ENCODE measurements at places on chromosomes 16 and 17.
A peak's percentile ranks its signal among the peaks of the same experiment; 100 is the strongest.

- DNase-seq = no peak
These were observed 33.7 kb upstream of the CIBAR2 start for GRCh38 chr16:85145734-85146531.

GRCh38 chr16:15425861-15426260, 8.5 kb upstream of the BMERB1 start:
- DNase-seq = no peak

DNA sequence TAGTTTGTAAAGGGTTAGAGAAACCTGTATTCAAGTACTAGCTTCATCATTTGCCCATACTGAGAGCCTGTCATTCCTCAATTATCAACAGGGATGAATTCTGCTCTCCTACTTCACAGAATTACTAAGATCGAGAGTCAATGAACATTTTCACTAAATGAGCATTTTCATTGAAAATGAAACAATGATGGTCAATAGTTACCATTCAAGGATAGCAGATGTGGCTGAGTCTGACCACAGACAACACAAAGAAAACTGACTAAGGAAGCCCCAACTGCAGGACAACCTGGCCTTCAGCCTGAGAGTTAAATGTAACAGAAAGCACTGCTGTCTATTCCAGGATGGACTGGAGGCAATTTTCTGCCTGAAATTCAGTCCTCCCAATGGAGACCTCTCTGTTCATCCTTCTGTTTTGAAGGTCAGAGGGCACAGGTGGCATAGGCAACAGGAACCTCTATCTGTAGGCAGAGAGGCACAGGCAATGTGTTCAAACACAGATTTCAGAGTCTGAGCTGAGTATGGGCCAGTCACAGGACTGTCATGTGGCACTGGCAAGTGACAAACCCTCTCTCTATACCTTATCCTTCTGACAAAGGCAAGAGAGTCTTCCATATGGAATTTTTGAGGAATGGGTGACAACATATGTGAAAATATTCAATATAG, 19.5 kb downstream of the TRAF4 start:
- DNase-seq = no peak

DNA sequence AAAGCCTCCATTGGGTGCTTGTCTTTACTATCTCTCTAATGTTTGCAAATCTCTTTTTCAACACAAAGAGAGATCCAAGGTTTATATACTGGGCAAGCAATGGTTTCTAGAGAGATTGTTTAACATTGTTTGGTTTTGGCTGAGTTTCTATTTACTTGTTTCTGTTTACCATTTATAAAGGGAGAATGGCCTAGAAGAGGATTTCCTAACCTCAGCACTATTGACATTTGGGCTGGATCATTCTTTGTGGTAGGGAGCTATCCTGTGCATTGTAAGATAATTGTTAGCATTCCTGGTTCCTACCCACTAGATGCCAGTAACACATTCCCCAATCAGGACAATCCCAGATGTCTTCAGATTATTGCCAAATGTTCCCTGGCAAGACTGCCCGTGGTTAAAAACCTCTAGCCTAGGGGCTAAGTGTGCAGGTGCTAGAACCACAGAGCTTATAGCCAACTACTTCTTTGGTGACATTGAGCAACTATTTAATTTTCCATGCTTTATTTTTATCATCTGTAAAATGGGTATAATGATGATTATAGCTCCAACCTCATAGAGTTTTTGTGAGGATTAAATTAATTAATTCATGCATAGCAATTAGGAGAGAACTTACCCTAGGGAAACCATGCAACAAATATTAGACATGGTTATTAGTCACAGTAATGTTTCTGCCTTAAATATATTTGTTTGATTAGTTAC, 413.9 kb upstream of the MAF start:
- DNase-seq = no peak

DNA sequence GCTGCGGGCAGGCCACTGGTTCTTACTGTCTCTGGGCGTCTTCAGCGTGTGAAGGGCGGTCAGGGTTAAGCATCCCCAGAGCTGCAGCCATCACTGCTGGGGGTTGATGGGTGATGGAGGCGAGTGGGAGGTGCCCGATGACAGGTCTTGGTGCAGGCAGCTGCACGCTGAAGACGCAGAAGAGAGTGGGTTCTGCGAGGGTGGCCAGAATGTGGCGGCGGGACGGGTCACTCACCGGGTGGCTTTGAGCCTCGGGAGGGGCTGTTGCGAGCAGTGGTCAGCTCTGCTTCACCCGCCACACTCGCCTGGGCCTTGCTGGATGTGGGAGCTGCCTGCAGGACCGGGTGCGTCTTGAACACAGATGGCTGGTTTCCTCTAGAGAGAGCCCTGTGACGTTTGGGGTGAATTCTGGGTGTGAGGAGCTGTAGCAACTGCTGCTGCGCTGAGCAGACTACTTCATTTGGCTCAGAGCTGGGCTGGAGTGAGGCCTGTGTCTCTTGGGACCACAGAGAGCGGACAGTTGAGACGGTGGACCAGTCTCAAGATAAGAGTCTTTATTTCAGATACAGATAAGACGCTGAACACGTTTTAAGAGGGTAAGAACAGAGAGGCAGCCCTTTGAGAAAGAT, 44.6 kb upstream of the ZNF750 start:
- DNase-seq = no peak

GRCh38 chr17:29196769-29197515, 16.7 kb upstream of the MYO18A start:
- DNase-seq = no peak

GRCh38 chr17:71412803-71413202, 708.0 kb upstream of the SOX9 start:
- DNase-seq = peak; percentile 91

GRCh38 chr16:68936736-68937631, 93.7 kb downstream of the TANGO6 start:
- no peak for DNase-seq

DNA sequence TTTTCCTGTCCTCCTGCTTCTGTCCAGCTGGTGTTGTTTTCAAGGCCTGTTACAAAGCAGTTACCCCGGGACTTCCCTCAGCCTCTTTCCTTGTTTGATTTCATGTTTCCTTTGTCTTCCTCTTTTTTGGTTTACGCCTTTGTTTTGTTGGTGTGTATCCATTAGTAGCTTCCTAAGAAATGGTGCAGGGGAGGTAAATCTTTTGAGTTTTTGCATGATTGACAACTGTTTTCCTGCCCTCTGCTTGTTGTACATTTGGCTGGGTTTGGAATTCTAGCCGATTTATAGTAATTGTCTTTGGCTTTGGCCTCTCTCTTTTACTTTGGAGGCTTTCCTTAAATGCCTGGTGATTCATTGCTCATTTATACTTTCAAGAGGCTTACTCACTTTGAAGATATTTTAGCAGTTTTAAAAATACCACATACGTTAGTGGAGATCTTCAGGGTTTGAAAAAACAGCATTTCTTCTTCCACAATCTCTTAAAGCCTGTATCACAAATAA, 32.8 kb downstream of the DNAH2 start:
- DNase-seq = peak; percentile 55

DNA sequence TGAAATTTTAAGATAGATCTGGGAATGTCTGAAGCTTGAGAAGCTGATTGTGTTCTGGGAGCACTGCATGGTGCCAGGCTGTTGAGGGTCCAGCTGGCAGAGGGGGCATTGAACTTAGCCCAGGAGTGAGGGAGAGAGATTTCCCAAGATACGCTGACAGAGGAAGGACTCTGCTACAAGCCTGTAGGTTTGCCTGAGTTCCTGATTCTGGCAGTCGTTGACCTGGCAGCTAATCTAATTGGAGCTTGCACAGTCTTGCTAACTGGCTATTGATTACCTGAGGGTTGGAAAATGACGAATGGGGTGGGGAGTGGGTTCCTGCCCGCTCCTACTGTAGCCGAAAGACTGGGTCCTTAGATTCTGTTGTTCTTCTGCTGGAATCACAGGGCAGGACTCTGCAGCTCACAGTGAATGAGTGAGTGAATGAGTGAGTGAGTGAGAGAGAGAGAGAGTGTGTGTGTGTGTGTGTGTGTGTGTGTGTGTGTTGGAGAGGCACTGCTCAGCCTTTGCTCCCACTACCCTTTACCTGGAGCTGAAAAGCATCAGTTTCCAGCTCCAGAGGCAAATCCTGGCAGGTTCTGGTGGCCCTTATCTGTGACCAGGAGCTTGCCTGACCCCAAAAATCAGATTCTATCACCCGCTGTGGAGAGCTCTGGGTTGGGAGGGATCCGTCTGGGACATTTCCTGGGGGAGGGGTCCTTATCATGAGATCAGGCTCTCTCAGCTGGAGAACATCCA, 16.7 kb downstream of the CTRL start:
- DNase-seq = no peak

DNA sequence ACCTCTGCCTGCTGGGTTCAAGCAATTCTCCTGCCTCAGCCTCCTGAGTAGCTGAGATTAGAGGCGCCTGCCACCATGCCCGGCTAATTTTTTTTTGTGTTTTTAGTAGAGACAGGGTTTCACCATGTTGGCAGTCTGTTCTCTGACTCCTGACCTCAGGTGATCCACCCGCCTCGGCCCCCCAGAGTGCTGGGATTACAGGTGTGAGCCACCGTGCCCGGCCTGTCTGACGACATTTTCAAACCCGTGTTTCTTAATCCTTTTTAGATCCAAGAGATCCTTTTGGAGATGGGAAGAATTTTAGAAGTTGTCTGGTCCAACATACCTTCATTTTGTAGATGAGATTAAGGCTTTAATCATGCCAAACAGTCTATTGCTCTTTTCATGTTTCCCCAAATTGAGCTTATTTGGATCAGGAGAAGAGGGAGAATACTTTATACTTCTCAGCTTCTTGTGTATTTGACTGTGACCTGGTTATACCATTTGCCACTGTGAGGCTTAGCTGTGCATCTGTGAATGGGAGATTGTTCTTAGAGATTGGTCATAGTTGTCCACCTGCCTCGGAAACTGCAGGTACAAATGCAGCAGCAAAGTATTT, 25.8 kb downstream of the USP10 start:
- DNase-seq = no peak

- no peak for DNase-seq
These were observed 23.4 kb downstream of the ACSM1 start for GRCh38 chr16:20673882-20674683.

- no peak for DNase-seq
These were observed 9.9 kb downstream of the CMTM2 start for GRCh38 chr16:66588981-66589713.

GRCh38 chr16:87337262-87337771, 20.1 kb upstream of the C16orf95 start:
- no peak for DNase-seq

- DNase-seq = no peak
These were observed 419.1 kb downstream of the CA10 start for GRCh38 chr17:51739245-51739886.
